NCI-H187 (cell line): ENCODE measurements at places on chromosomes 1 and 21.

DNA sequence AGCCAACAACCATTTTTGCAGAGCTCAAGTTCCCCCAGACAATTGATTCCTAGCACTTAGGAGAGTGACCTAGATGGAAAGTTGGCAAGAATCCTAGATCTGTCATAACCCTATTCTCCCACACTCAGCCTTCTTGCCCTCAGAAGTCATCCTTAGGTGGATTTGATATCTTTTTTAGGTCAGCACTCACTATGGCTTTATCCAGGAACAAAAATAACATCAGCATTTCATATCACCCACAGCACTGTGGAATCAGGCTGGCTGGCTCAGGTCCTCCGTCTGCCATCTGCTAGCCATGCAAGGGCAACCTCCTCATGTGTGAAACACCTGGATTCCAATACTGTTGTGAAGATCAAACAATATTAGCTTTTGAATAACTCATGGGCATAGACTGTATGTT is 6.0 kb downstream of the DPT start:
- DNase-seq, result no peak

DNA sequence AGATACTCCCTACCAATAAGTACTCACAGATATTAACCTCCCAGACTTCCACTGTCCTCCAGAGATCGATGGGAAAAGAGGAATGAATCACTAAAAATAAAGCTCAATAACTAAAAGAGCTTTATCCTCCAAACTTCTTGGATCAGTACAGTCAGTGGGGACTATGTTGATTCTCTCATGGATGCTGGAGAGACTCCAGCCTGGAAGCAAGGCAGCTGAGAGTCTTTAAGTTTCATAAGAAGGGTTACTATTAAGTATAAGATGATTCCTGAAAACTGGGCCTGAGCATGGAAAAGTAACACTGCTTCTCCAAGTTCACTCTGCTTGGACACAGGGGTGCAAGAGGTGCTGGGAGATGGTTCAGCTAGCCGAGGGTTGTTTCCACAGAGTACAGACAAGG is 6.2 kb upstream of the DDR2 start:
- no peak for DNase-seq

DNA sequence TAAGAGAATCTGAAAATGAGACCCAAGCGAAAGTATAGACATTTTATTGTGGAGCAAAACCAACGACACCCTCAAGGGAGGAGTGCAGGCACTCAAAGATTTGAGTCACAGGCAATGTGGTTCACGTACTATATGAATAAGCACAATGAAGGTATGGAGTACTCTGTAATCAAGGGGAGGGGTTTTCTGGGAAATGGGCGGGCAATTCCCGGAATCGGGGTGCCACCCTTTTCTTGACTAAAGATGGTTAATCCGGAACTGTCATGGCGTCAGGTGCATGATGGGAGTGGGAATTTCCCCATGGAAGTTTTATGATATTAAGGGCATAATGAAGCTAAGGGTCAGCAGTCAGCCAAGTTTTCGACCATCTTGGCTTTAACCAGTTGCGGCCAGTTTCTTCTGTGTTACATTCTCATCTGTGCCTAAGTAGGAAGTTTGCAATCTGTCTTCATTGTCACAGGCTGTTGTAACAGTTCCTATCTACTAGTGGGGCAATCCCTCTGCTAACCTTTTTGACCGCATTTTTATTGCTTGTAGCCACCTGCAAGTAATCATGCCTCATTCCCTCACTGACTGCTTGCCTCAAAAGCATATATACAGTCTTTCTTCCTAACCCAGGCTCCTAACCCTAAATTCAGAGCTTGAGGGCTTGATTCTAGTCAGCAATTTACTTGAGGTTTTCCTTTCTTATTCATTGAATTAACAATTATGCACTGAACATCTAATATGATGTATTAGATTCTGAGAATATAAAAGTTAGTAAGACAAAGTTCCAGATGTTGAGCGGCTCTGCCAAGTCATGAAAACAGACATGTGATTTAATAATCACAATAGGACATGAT is 775 bp upstream of the AIM2 start:
- no peak for DNase-seq

GRCh38 chr1:91397605-91398004 is 7.0 kb downstream of the HFM1 start:
- no peak for DNase-seq

- DNase-seq, result no peak
Observed at GRCh38 chr1:161274874-161275273, 16.3 kb downstream of the PCP4L1 start.

- no peak for DNase-seq
Observed at GRCh38 chr1:81827942-81828341, 27.2 kb downstream of the ADGRL2 start.
